ENCODE measurements at places on chromosomes 1 and 21. TPM values are rescaled to one million over a fixed set of nuclear protein-coding genes. Genes with fewer than 3 reads are reported as not detected.

YY1AP1 gene
- total RNA-seq = 59.9 TPM

VCAM1 gene
- 2.5 TPM for total RNA-seq

- no peak for DNase-seq
Measured at GRCh38 chr1:94698759-94699502, 121.2 kb upstream of the SLC44A3 start.

KLF17 gene
- not detected for total RNA-seq

SPRR1A gene
- total RNA-seq = not detected

DNA sequence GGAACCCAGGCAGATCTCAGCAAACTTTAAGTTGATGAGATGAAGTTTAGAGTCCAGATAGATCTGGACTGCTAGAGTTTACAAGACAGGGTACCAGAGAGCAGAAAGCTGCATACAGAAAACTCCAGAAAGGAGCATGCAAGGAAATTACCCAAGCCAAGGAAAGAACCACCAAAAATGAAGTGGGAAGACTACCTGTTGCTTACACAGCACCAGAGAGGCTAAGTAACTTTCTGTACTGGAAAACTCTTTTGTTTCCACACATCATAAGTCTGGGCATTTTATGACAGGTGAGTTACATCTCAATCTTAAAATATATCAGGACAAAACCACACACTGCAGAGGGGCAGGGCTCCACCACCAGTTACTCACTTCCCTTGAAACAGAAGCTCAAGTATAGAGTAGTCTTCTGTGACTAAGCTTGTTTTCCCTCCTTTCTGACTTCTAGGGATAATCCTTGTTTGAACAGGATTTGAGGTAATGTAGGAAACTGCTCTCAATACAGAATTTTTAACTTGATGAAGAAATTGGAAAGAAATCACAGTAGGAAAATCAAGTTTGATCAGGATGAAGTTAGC is 17.4 kb upstream of the GJA9 start:
- DNase-seq = no peak

GRCh38 chr1:37828410-37829074 is 20.5 kb upstream of the YRDC start:
- no peak for DNase-seq

GRCh38 chr1:243253926-243254232 is 1.2 kb downstream of the CEP170 start:
- no peak for DNase-seq

FAM177B gene
- not detected for total RNA-seq
